Calu3 (cell line): ENCODE measurements at places on chromosomes 12 and 14. TPM values are rescaled to one million over a fixed set of nuclear protein-coding genes. Genes with fewer than 3 reads are reported as not detected.
A peak's percentile ranks its signal among the peaks of the same experiment; 100 is the strongest.

- H3K4me3 ChIP-seq: no peak overlapping the region
- no peaks in the 10 kb centered on the region for H3K36me3 ChIP-seq
- DNase-seq: peak; percentile 75
- no peak overlapping the region for H3K27ac ChIP-seq
Observed at GRCh38 chr12:127125607-127126259, 1141.2 kb upstream of the TMEM132C start.

- H3K4me3 ChIP-seq: no peak overlapping the region
- H3K27ac ChIP-seq: no peak overlapping the region
- no peaks in the 10 kb centered on the region for H3K4me1 ChIP-seq
- DNase-seq: no peak
Observed at GRCh38 chr12:85348779-85349178, 68.8 kb downstream of the ALX1 start.

- H3K4me1 ChIP-seq: peaks cover 16% of the 10 kb centered on the region
- no peak for DNase-seq
- no peaks in the 10 kb centered on the region for H3K27me3 ChIP-seq
- H3K27ac ChIP-seq: no peak overlapping the region
- H3K36me3 ChIP-seq: no peaks in the 10 kb centered on the region
Observed at GRCh38 chr14:103290494-103290893, 43.5 kb upstream of the EIF5 start.

The LALBA gene
- not detected in 2 replicates for total RNA-seq

DNA sequence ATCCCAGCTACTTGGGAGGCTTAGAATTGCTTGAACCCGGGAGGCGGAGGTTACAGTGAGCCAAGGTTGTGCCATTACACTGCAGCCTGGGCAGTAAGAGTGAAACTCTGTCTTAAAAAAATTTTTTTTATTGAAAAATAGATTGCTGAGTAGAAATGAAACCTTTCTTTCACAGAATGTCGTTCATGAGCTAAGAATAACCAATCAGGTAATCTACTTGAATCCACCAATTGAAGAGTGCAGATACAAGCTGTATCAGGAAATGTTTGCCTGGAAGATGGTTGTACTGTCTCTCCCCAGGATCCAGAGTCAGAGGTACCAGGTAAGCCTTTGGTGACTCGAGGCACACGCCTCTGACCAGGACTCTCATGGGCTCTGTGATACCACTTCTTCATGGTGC, 27.0 kb downstream of the DYNC1H1 start:
- H3K4me1 ChIP-seq: peaks cover 8% of the 10 kb centered on the region

GRCh38 chr12:97960741-97961608, 498.4 kb downstream of the RMST start:
- no peaks in the 10 kb centered on the region for H3K36me3 ChIP-seq
- H3K4me1 ChIP-seq: no peaks in the 10 kb centered on the region
- no peaks in the 10 kb centered on the region for H3K27me3 ChIP-seq

GRCh38 chr14:89669193-89669592, 252.2 kb upstream of the FOXN3 start:
- H3K27me3 ChIP-seq: peaks cover 9% of the 10 kb centered on the region
- no peak for DNase-seq
- no peaks in the 10 kb centered on the region for H3K36me3 ChIP-seq
- H3K4me3 ChIP-seq: no peak overlapping the region

- no peak for DNase-seq
- no peaks in the 10 kb centered on the region for H3K36me3 ChIP-seq
- no peaks in the 10 kb centered on the region for H3K4me1 ChIP-seq
- no peak overlapping the region for H3K27ac ChIP-seq
- H3K4me3 ChIP-seq: no peak overlapping the region
Observed at GRCh38 chr14:78345131-78345744, 175.1 kb downstream of the NRXN3 start.

DNA sequence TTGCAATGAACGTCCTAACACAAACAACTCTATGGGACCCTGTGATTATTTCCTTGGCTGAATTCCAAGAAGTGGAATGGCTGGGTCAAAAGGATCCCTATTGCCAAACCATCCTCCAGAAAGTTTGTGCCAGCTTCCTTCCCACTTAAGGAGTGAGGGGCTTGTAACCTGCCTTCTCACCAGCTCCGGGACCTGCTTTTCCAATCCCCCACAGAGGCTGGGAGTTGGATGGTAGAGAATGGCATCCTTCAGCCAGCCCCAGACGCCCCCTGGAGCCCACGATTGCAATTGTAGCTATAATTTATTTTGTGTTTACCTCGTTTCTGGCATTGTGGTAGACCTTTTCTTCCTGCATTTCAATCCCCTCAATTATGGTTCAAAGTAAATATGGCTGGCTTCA, 9.7 kb upstream of the ZDHHC22 start:
- H3K36me3 ChIP-seq: no peaks in the 10 kb centered on the region
- peaks cover 63% of the 10 kb centered on the region for H3K27me3 ChIP-seq
- no peak overlapping the region for H3K27ac ChIP-seq
- no peak overlapping the region for H3K4me3 ChIP-seq

GRCh38 chr12:14845350-14845750, 2.0 kb upstream of the ART4 start:
- peak; percentile 50 for DNase-seq
- peak overlapping the region; percentile 12 for H3K27ac ChIP-seq
- H3K4me3 ChIP-seq: no peak overlapping the region
- H3K4me1 ChIP-seq: peaks cover 19% of the 10 kb centered on the region
- H3K27me3 ChIP-seq: no peaks in the 10 kb centered on the region

The TDRD9 gene
- total RNA-seq: not detected in 2 replicates

- H3K27me3 ChIP-seq: no peaks in the 10 kb centered on the region
- H3K36me3 ChIP-seq: peaks cover 14% of the 10 kb centered on the region
- no peak overlapping the region for H3K27ac ChIP-seq
- peaks cover 28% of the 10 kb centered on the region for H3K4me1 ChIP-seq
Observed at GRCh38 chr14:63881926-63882325, 29.1 kb downstream of the SYNE2 start.

GRCh38 chr12:84862186-84862585, 50.4 kb downstream of the SLC6A15 start:
- no peaks in the 10 kb centered on the region for H3K4me1 ChIP-seq
- H3K27me3 ChIP-seq: no peaks in the 10 kb centered on the region
- no peaks in the 10 kb centered on the region for H3K36me3 ChIP-seq
- DNase-seq: no peak
- no peak overlapping the region for H3K27ac ChIP-seq

DNA sequence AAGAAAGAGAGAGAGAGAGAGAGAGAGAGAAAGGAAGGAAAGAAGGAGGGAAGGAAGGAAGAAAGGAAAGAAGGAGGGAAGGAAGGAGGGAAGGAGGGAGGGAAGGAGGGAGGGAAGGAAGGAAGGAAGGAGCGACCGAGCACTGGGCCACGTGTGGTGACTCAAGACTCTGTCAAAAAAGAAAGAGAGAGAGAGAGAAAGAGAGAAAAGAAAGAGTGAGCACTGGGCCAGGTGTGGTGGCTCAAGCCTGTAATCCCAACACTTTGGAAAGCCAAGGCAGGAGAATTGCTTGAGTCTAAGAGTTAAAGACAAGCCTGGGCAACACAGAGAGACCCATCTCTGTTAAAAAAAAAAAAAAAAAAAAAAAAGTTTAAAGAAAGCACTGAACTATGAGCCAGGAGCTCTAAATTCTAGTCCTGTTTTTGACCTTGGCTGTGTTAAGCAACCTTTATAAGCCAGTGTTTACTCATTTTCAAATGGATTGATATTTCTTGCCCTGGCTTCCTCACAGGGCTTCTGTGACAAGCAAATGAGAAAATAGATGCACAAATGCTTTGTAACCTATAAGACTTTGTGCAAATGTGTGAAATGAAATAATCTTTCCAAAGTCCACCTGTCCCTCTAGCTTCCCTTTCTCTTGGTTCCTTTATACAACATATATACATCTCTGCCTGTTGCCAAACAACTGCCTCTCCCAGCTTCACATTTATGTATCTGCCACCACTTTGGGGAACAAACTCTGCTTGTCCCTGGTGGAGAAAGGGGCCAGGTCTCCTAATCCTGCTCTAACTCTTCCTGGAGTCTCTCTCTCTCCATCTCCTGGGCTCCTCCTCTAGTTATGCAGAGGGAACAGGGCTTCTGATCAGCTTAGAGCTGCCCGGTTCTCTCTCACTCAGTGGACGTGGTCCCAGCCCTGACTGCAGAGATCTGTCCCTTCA, 16.1 kb upstream of the PLEKHG6 start:
- H3K36me3 ChIP-seq: peaks cover 16% of the 10 kb centered on the region
- DNase-seq: no peak
- H3K4me1 ChIP-seq: peaks cover 48% of the 10 kb centered on the region
- no peaks in the 10 kb centered on the region for H3K27me3 ChIP-seq
- peak overlapping the region; percentile 98 for H3K27ac ChIP-seq

The CCDC59 gene
- total RNA-seq: 51.7 and 55.8 TPM in 2 replicates

The IQSEC3 gene
- total RNA-seq: 0.42 TPM in 1 of 2 replicates, not detected in the other

DNA sequence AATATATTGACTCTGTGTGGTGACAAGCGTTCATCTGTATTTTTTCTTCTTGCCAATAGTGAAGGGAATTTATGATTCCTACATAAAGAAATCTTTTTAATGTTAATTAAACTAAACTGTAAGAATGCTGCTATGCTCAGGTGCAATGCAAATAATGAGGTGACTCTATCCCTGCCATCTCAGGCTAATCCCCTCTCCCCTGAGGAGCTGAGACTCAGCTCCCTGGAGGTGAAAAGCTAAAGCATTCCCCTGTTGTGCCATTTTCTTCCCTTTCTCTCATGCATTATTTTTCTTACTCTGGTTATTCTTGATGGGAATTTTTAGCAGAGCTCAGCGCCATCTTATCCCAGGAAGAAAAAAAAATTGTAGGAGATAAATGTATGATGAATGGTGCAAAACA, 113.9 kb upstream of the FGD4 start:
- H3K36me3 ChIP-seq: no peaks in the 10 kb centered on the region
- DNase-seq: no peak

DNA sequence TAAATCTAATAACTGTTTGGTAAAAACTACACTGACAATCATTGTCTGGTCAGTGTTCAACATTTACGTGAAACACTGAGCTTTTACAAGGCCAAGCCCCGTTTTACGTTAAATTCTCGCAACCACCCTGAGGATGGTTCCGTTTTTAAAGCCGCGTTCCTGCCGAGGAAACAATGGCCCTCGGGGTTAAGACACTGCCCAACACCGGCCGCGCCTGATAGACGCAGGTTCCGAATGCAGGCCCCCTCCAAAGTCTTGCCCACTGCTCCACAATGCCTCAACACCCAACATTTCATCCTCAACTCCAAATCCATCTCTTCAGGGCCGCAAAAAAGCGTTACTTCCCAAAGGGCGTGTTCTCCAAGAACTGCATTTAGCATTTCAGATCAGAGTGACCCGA, 953 bp upstream of the SNRPF start:
- no peak overlapping the region for H3K27ac ChIP-seq
- H3K4me1 ChIP-seq: no peaks in the 10 kb centered on the region
- H3K4me3 ChIP-seq: no peak overlapping the region

The CEP170B gene
- total RNA-seq: 60.2 and 67.6 TPM in 2 replicates

The IL22 gene
- not detected in 2 replicates for total RNA-seq

The FOXN4 gene
- total RNA-seq: not detected in 2 replicates

DNA sequence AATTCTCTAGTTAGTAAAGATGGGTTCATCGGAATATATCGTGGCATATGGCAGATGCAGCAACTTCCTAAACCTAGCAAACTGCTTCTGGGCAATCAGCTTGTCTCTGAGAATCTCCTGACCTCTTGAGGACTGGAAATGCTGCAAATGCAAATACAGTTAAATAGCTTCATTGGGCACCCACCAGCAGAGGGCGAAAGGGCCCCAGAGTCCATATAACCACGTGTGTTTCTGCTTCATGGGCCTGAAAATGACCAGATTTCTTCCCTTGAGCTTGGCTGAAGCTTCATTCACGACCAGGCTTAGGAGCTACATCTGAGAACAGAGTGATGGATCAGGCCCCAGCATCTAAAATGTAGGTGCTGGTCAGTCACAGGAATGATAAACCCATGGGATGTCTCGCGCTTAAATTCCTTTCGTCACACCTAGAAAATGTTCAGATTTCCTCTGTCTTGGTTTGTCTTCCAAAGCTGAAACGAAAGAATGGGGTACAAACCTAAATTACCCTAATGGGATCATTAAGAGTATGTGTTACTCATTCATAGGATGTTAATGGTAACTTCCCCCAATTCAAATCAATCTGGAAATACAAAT, 1482.5 kb upstream of the TMEM132C start:
- H3K27ac ChIP-seq: no peak overlapping the region
- peaks cover 5% of the 10 kb centered on the region for H3K36me3 ChIP-seq
- no peak overlapping the region for H3K4me3 ChIP-seq
- no peaks in the 10 kb centered on the region for H3K27me3 ChIP-seq
- DNase-seq: peak; percentile 73
- peaks cover 7% of the 10 kb centered on the region for H3K4me1 ChIP-seq
